Activated CD4-positive, alpha-beta T cell treated with anti-CD3 and anti-CD28 coated beads, Interleukin-2, amount 50 U/mL, for 48 hours (primary cell): ENCODE measurements at places on chromosomes 1 and 21.

- no peak for DNase-seq
Measured at GRCh38 chr1:53371851-53372250, 44.0 kb upstream of the LRP8 start.

- DNase-seq = no peak
Measured at GRCh38 chr1:46996659-46997281, 26.7 kb upstream of the CYP4X1 start.

DNA sequence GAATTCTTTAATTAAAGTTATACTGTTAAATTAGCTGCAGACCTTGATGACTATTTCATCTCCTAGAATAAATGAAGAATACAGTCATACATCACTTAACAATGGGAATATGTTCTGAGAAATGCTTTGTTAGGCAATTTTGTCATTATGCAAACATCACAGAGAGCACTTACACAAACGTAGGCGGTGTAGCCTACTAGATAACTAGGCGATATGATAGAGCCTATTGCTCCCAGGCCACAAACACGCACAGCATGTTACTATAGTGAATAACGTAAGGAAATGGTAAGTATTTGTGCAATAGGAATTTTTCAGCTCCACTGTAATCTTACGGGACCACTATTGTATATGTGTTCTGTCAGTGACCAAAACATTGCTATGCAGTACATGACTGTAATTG lies 37.6 kb upstream of the DESI2 start:
- no peak for DNase-seq

DNA sequence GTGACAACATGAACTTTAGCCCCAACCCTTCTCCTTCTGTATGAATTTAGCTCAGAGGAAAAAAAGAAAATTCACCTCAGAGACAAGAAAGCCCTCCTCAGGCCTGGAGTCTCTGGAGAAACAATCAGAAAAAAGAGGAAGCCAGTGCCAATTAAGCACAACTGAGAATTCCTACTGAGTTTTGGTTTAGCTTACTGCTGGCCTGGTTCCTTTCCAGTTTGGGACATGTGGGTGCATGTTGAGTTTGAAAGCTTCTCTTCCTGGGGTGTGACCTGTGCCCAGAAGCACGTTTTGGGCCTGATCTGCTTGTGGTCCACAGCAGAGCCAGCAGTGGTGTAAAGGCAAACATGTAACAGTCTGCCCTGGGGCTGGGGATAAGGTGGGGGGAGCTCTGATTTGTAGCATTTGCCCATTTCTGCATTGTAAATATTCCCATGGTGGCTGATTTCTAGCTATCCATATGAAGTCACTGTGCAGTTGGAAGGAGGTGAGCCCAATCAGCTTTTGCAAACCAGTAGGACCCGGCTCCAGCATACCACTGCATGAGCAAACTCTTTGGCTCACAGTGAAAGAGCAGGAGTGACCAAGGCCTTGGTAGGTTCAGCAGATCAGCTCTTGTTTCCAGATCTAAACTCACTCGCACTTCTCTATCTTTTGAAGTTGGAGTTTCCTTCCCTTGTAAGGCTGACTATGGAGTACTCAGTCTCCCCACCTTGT lies 4.7 kb upstream of the THEM5 start:
- no peak for DNase-seq

- DNase-seq = no peak
Measured at GRCh38 chr1:64087768-64088167, 115.7 kb upstream of the UBE2U start.

GRCh38 chr1:165492845-165493373 lies 48.0 kb upstream of the RXRG start:
- DNase-seq = no peak

- DNase-seq = no peak
Measured at GRCh38 chr1:210978974-210979354, 155.0 kb downstream of the KCNH1 start.

- no peak for DNase-seq
Measured at GRCh38 chr1:185693654-185694053, 40.5 kb upstream of the HMCN1 start.

GRCh38 chr1:235018720-235019444 lies 109.8 kb downstream of the TOMM20 start:
- DNase-seq = peak; percentile 50

DNA sequence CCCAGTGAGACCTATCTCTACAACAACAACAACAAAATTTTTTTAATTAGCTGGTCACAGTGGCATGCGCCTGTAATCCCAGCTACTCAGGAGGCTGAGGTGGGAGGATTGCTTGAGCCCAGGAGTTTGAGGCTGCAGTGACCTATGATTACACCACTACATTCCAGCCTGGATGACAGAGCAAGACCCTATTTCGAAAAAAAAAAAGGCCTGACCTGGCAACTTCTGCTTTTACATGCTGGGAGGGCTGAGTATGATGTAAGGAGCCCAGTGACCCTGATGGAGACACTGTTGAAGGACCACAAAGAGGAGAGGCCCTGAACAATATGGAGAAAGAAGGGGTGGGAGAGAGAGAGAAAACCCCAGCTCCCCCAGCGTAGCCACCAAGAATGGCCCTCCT lies 9.2 kb upstream of the VPS26C start:
- no peak for DNase-seq

- DNase-seq = no peak
Measured at GRCh38 chr1:101392552-101392951, 155.7 kb downstream of the S1PR1 start.

- no peak for DNase-seq
Measured at GRCh38 chr1:159066108-159066507, 10.5 kb downstream of the AIM2 start.

- no peak for DNase-seq
Measured at GRCh38 chr1:111364690-111365089, 62.8 kb downstream of the OVGP1 start.

- DNase-seq = no peak
Measured at GRCh38 chr21:17427831-17428483, 84.9 kb upstream of the CXADR start.

GRCh38 chr1:117452216-117452615 lies 85.0 kb downstream of the MAN1A2 start:
- DNase-seq = no peak

- DNase-seq = no peak
Measured at GRCh38 chr1:18970762-18971161, 14.3 kb upstream of the IFFO2 start.

DNA sequence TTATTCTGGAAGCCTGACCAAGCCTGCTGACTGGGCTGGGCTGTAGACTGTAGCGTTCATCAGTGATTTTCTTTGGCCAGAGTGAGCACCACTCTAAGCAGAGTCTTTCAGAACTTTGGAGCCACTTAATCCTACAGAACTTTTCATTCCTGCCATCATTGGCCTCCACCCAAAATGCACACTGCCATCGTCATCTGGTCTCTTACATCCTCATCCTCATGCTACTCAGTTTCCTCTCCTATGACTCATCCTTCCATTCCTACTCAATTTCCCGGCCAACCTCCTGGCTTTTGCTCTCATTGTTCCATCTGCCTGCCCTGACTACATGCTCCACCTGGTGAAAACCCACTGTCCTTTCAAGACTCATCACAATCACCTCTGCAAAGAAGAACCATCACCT lies 233.8 kb upstream of the USP25 start:
- DNase-seq = no peak

GRCh38 chr1:110612060-110612745 lies 6.0 kb upstream of the KCNA2 start:
- no peak for DNase-seq

GRCh38 chr1:212291505-212292134 lies 6.4 kb downstream of the PPP2R5A start:
- no peak for DNase-seq

DNA sequence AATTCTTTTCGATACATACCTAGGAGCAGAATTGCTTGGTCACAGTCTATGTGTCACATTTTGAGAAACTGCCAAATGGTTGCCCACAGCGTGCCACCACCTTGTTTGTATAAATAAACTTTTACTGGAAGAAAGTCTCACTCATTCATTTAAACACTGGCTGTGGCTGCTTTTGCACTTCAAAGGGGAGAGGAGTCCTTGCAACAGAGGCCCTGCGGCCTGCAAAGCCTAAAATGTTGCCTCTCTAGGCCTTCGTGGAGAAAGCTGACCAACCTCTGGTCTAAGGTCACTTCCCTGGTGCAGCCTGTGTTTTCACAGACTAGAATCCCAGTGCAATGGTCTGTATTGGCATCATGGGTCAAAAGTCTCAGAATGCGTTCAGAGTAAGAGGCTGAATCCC lies 8.3 kb downstream of the RIPK4 start:
- no peak for DNase-seq

- DNase-seq = no peak
Measured at GRCh38 chr1:205283270-205284147, 38.0 kb downstream of the NUAK2 start.

GRCh38 chr1:176670853-176671252 lies 207.9 kb downstream of the PAPPA2 start:
- DNase-seq = no peak

GRCh38 chr1:27600498-27601175 lies 3.3 kb downstream of the AHDC1 start:
- no peak for DNase-seq

DNA sequence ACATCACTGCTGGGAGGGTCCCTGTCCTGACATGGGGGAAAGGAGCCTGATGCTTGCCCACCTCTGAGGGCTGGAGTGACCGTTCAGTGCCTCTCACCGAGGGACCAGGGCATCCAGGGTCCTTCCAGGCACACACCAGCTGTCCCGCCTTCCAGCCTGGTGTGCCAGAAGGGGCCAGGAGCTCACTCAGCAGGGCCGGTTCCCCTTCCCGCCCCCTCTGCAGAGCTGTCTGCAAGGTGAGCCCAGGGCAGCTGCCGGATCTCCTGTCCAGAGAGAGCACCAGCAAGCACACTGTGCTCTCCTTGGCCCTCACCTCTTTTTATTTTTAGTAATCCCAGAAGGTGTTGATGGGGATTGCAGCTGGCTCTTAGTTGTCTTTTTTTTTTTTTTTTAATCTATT lies 16.9 kb downstream of the H6PD start:
- no peak for DNase-seq

DNA sequence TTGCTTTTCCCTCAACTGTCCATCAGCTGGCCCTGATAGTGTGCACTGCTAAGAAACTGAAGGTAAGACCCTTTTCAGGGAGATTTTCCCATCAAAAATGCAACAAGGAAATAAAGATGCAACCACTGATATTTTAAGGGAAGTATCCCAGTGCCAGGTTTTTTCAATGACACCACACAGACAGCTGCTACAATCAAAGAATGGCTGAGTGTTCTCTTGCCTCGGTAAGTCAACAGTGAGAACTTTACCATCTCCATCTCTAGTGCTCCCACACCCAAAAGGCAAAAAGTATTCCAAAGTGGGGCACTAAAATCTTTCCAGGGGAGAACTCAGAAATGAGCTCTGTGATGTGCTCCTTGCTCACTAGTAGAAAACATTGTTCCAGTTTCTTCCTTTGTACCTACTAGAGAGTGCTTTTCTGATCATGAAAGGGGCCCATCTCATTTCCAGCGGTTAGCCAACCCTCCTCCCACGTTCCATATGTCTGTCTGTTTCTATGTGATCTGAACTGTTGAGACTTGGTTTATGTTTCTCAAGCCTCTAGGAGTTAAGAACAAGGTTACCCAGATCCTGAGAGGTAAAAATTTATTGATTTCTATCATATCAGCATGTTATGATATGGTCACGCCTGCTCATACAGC lies 67.6 kb upstream of the NEK2 start:
- DNase-seq = no peak

DNA sequence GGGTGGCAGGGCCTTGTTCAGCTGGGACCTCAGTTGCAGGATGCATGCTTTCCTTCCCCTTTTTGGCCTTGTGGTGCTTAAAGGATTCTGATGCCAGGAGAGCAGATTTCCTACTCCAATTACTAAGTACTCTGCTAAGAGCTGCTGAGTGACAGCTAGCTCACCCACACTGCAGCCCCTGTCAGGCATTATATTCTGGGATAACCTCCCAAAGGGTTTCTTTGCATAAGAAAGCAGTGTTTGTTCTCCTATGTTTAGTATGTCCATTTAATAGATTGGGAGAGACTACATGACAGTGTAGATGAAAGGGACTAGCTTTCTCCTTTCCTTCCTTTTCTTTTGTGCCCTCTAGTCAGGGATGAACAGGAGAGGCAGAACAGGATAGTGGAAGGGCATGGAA lies 100.7 kb downstream of the FAM78B start:
- no peak for DNase-seq

DNA sequence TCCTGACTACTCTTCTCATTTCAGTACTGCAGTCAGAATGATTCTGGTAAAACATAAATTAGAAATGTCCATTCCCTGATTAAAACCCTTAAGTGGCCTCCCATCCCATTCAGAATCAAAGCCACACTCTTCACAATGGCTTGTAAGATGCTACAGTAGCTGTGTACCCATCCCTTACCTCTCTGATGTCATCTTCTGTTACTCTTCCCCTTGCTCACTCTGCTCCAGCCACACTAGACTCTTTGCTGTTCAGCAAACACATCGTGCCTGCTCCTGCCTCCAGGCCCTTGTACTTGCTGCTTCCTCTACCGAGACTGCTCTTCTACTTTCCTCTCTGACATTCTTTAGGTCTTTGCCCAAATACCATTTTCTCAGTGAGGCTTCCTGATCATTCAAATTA lies 4.3 kb upstream of the GPX7 start:
- DNase-seq = no peak

DNA sequence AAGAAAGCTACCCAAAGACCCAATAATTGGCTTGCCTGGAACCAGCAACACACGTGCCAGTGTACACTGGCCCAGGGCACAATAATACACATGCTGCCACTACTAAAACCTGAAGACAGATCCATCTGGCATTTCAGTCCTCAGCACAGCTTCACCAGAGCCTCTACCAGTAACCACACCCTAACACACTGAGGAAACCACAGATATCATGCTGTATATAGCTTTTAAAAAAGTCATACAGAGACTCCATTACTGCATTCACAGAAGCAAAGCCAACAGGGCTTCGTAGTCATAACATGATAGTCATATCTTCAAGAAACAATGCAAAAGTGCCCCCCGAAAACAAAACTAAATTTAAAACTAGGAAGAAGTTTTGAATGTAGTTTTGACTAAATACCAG lies 40.6 kb upstream of the NEGR1 start:
- no peak for DNase-seq

DNA sequence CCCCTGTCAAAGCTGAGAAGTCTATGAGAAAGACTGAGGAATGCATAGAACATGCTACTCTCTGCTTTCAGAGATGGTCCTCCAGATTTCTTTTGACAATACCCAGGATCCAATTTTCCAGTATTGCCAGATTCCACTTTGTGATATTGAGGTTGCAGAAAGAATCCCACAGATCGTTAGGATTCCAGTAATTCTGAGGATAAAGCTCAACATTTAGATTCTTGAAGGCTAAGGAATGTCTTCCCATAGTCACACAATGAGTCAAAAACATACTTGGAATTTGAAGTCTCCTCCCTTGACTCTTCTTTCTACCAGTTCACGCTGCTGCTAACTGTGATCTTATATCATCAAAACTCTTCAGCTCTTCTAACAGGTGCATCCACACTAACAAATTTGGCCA lies 57.1 kb downstream of the TNFSF18 start:
- no peak for DNase-seq

DNA sequence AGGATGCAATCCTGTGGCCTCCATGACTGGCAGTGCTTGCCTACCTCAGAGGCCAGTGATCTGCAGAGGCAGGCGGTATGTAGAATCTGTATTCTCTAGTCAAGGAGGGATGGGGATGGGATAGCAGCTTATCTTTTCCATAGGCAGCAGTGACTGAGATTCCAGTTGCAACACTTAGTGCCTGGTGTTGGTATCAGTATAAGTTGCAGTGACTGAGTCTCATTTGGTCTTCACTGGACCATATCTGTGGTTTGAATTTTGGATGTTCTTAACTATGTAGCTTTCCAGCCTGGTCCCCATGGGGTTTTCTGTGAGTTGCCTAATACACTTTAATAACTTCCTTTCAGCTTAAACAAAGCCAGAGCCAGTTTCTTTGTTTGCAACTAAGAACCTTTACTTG lies 16.5 kb downstream of the DYRK1A start:
- DNase-seq = no peak

- DNase-seq = no peak
Measured at GRCh38 chr1:245197911-245198379, 43.2 kb downstream of the KIF26B start.
